Bronchial epithelial cell (primary cell): ENCODE measurements at places on chromosomes 16 and 17.

GRCh38 chr17:46179375-46179999 is 13.7 kb downstream of the KANSL1 start:
- no peak for DNase-seq

DNA sequence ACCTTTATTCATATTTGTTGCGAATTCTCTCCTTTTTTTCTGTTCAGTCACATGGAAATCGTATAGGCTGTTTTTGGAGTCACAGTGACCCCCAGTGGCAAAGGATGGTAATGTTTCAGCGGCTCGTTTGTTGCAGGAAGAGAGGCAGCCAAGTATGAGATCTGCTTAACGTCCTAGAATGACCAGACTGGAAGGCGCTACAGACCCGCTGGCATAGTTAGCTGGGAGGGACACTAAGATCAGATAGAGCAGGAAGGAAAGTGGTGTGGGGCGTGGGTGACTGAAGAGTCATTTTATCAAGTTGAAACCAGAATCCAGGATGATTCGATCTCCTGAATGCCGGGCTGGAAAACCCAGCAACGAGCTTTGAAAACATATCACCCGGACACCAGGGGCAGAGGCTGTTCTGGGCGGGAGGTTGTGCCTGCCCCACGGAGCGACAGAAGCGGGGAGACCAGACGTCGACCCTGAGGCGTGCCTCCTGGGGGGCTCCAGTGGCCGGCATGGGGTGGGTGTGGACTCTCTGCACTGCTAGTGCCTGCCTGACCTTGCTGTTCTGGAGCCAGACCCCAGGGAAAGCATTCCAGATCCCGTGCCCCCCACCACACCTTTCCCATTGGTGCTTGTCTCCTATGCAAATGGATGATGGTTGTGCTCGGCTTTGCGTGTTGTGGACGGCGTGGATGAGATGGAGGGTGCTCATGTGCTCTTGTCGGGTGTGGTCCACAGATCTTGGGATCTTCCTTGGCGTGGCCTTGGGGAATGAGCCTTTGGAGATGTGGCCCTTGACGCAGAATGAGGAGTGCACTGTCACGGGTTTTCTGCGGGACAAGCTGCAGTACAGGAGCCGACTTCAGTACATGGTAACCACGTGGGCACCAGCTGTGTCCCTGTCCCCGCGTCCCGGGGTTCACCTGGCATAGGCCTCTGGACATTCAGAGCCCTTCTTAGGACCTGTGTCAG is 7.7 kb downstream of the IL34 start:
- DNase-seq: peak; percentile 82

DNA sequence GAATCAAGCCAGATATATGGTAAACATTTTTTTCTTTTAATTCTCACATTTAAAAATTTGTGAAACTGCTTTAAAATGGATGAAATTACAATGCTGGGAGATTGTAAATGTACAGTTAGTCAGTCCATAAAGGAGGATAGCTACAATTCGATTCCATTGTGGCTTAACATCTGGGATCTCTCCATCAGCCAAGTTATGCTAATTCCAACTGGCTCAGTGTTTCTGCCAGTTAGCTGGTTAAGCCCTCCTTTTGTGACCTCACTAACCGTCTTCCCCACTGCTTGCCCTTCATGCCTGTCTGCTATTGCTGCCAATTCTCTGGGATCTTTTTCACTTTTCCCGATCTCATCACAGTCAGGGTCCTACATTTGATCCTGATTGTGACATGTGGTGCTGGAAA is 1347.6 kb downstream of the CDH11 start:
- no peak for DNase-seq

DNA sequence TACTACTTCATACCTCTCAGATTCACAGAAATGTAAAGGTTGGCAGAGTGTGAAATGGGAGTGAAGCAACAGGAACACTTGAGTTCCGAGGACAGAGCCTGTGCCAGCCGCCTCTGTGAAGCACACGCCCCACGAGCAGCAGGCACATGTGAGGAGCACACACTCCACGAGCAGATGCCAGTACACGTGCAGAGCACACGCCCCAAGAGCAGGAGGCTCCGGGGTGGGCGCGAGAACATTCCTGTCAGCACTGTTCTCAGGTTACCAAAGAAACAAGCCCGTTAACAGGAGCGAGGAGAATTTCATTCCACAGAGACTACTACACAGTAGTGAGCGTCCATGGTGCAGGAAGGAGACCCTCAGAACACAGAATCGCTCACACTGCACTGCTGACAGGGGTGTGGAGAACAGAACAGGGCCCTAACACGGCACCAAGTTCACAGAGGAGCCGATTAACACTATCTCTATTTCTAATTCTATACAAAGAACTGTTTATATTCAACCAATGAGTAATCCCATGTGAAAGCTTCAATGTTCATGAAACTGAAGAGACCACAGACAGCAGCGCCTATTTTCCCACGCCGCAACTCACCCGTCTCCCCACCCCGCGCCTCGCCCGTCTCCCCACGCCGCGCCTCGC is 40.1 kb downstream of the KLHDC4 start:
- DNase-seq: no peak

DNA sequence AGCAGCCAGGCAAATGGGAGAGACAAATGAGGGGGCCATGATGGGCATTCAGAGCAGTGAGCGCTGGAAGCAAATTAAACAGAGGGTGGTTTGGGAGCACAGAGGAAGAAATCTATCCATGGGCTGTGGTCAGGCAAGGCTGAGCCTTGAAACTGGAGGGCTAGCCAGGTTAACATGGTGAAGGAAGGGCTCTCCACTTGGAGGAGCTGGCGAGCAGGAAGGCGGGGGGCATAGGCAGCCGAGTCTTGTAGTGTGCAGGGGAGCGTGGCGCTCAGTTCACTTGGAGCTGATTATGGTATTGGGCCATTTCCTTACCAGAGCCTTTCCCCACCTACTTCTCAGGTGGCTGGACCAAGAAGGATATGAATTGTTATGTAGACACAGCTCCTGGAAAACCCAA is 189.7 kb downstream of the SNX29 start:
- DNase-seq: no peak

DNA sequence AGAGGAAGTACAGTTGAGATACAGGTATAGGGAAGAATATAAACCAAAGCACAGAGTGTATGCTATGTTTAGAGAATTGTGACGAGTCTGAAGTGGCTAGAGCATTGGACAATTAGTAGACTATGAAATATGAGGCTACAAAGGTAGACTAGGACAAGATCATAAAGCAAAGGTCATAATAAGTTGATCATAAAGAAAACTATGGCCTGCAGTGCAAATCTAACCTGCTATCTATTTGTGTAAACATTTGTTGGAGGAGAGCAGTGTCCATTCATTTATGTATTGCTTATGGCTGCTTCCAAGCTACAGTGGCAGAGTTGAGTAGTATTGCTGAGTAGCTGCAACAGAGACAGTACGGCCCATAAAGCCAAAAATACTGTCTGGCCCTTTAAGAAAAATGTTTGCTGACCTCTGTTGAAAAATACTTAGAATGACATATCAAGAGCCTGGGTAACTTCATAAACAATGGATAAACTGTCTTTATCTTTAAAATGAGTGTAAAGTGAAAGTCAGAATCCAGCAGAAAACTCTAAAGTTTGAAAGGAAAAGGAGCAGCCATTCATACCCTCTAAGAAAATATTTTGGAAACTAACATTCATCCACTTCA is 14.5 kb upstream of the OR1E2 start:
- DNase-seq: peak; percentile 14

DNA sequence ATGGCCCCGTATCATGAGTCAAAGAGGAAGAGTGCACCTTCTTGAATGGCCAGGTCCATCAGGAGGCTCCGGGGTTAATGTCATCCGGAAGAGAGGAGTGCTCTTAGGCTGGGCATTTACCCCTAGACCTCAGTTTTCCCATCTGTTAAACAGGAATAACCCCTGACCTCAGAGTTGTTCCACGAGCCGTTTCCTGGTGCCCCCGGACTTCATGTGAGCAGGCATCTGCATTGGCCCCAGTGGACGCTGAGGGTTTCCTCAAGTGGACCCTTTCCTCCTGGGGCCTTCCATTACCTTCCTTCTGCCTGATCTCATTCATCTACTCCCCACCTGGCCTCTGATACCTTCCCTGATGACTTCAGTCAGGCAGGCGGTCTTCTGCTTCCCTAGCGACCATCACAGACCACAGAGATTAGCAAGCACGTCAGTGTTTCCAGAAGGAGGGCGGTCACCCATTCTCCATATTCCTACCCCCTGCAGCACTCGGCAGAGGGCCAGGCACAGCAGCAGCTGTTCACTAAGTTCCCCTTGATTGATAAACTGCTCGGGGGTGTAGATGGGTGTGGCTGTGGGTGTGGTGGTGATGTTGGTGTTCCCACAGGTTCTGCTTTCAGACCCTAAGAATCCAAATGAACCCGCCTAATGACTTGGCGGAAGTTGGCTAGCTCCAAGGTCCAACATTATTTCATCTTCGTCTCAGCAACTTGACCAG is 346.6 kb upstream of the TNRC6C start:
- no peak for DNase-seq

GRCh38 chr17:31807846-31808245 is 51.2 kb downstream of the COPRS start:
- no peak for DNase-seq
